DND-41 (cell line): ENCODE measurements at places on chromosomes 11 and 22.

DNA sequence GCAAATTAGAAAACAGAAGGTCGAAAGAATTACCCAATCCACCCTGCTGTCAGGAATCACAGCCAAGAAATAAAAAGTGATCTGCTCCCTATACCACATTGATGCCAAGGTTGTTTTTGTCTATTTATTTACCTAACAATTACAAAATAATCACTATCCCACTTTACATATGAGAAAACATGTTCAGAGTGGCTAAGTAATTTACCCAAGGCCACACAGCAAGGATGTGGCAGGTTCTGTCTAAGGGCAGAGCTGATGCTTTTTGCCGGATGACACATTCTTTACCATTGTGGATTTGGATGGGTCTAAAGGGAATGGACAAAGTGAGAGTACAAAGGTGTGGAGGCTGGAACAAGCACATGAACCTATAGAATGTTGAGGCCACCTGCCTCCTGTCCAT lies 460.7 kb downstream of the INSC start:
- DNase-seq, result no peak

- DNase-seq, result no peak
Observed at GRCh38 chr11:130522284-130522961, 74.0 kb downstream of the ADAMTS15 start.

- DNase-seq, result no peak
Observed at GRCh38 chr22:25781801-25782200, 39.8 kb downstream of the MYO18B start.

GRCh38 chr11:83292709-83293456 lies 6.7 kb upstream of the CCDC90B start:
- peak; percentile 28 for DNase-seq

- DNase-seq, result no peak
Observed at GRCh38 chr11:3159296-3160190, 5.6 kb downstream of the OSBPL5 start.
